ENCODE measurements at places on chromosomes 7 and 10. TPM values are rescaled to one million over a fixed set of nuclear protein-coding genes. Genes with fewer than 3 reads are reported as not detected.

- no peaks in the 10 kb centered on the region for H3K36me3 ChIP-seq
- no peaks in the 10 kb centered on the region for H3K27me3 ChIP-seq
- no peak for DNase-seq
- H3K27ac ChIP-seq, result no peak overlapping the region
- no peaks in the 10 kb centered on the region for H3K4me1 ChIP-seq
Observed at GRCh38 chr7:79403451-79403850, 50.0 kb downstream of the MAGI2 start.

GRCh38 chr7:99674995-99675742 lies 4.6 kb downstream of the CYP3A5 start:
- H3K36me3 ChIP-seq, result no peaks in the 10 kb centered on the region
- H3K4me1 ChIP-seq, result no peaks in the 10 kb centered on the region
- no peak overlapping the region for H3K27ac ChIP-seq
- H3K27me3 ChIP-seq, result no peaks in the 10 kb centered on the region
- DNase-seq, result no peak

- no peak for DNase-seq
- no peaks in the 10 kb centered on the region for H3K36me3 ChIP-seq
- H3K27me3 ChIP-seq, result no peaks in the 10 kb centered on the region
Observed at GRCh38 chr7:129047761-129048160, 7.2 kb downstream of the TNPO3 start.

Gene HILPDA
- 5.4 TPM for total RNA-seq
